IMR-90 (cell line): ENCODE measurements at places on chromosomes 1 and 21. TPM values are rescaled to one million over a fixed set of nuclear protein-coding genes. Genes with fewer than 3 reads are reported as not detected.

S100A7 gene
- total RNA-seq = not detected in 2 replicates

KLHDC9 gene
- 0.18 TPM in 1 of 2 replicates, not detected in the other for total RNA-seq

MRPS6 gene
- total RNA-seq = 7.5 and 11.9 TPM in 2 replicates

CA6 gene
- total RNA-seq = not detected in 2 replicates

KRTAP21-2 gene
- total RNA-seq = not detected in 2 replicates

MTARC1 gene
- 0.18 and 0.28 TPM in 2 replicates for total RNA-seq

GNG12 gene
- 132 and 233 TPM in 2 replicates for total RNA-seq

KRTAP13-2 gene
- not detected in 2 replicates for total RNA-seq

HES4 gene
- total RNA-seq = 1.4 and 3.1 TPM in 2 replicates

ORC1 gene
- total RNA-seq = 9.7 and 10.6 TPM in 2 replicates

PLA2G2F gene
- total RNA-seq = not detected in 2 replicates

LCE3E gene
- not detected in 2 replicates for total RNA-seq

MXRA8 gene
- 92.5 and 97.8 TPM in 2 replicates for total RNA-seq
